ENCODE measurements at places on chromosomes 1 and 21.
A peak's percentile ranks its signal among the peaks of the same experiment; 100 is the strongest.

DNA sequence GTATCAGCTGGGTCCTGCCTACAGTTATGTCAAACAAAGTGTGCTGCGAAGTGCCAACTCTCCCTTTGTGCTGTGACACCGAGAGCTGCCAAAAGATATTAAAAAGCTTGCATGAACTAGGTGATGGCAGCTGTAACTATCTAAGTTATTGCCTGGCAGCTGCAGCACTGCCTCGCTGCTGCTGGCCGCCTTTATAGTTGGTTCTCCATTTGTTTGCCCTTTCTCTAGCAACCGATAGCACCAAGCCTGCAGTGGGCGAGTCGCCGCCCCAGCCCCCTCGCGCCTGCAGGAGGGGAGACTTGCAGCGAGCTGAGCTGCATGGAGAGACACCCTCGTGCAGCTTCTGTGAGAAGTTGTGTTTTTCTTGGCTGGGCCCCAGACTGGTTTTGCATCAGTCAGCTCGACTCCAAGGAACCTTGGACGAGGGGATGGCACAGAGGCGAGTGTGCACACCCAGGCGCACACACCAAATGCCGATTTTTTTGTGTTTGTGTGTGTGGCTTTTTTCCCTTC lies 330.6 kb downstream of the RPS6KC1 start:
- no peak for DNase-seq

DNA sequence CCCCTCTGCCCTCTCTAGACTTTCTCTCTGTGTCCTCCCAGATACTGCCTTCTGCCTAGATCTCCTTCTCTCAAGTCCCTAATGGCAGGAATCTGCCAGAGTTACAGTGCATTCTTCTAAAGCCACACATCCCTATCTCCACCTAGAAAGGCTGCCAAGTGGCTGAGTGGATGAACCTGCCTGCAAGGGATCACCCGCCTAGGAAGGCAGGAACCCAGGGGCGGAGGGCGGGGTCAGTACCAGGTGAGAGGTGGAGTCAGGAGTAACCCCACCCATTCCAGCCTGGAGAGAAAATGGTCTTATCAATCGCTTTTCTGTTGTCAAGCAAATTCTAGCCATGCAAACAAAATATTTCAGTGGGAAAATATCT lies 60.8 kb downstream of the BCAR3 start:
- DNase-seq: no peak

GRCh38 chr1:4380564-4381168 lies 273.7 kb upstream of the AJAP1 start:
- DNase-seq: no peak

- peak; percentile 43 for DNase-seq
These were observed 2.1 kb downstream of the ARHGEF2 start for GRCh38 chr1:155976062-155976912.

DNA sequence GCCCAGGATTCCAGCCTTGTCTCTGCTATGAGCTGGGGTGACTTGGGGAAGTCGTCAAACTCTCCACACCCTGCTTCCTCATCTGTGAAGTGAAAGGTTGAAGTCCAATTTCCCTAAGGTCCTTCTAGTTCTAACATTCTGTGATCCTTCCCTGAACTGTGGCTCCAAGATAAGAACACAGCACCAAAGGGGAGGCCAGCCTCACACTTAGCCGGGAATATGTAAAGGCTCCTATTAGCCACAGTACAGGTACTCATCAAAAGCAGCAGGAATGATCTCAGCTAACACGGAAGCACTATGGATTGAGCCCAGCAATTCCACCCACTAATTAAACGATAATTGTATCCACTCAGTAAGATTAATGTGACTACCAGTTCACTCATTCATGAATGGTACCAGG lies 4.0 kb downstream of the SLC30A10 start:
- no peak for DNase-seq

DNA sequence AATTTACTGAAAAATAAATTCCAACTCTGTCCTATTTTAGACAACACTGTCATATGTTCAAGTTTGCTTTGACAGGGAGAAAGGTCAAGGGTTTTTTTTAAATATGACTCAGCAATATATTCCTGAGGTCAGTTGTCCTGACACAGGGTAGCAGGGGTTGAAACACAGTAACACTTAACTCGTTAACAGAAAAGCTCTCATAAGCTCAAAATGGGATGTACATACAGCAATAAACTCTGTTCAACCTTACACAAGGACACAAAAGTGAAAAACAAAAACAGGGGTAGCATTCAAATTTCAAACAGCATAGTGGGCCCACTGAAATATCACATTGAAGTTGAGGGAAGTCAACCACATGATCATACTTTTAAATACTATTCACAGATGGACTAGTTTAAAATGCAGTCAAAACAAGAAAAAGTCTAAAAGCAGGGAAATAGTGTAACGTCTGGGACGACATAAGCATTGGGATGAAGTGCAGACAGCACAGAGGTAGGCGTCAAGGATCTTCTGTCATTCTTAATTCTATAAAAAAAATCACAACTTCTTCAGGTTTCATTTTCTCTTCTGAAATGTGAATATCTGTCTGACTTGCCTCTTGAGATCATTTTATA lies 89.9 kb downstream of the SLC44A5 start:
- DNase-seq: no peak

DNA sequence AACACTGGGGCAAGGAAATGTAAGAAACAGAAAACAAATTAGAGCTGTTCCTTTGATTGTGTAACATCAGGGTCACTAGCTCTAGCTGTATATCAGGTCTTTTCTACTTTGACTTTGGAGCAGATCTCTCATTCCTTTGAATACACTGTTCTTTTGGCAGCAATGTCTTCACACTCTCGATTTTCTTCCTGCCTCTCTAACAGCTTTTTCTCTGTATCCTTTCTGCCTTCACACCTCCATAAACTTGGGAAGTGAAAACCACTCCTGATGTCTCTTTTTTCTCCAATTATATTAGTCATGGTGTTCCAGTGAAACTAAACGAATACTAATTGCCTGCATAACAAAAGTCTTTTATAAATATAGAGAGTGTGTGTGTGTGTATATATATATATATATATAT lies 1458.0 kb downstream of the NCAM2 start:
- DNase-seq: no peak

GRCh38 chr21:35633501-35633900 lies 426.8 kb downstream of the SETD4 start:
- no peak for DNase-seq

DNA sequence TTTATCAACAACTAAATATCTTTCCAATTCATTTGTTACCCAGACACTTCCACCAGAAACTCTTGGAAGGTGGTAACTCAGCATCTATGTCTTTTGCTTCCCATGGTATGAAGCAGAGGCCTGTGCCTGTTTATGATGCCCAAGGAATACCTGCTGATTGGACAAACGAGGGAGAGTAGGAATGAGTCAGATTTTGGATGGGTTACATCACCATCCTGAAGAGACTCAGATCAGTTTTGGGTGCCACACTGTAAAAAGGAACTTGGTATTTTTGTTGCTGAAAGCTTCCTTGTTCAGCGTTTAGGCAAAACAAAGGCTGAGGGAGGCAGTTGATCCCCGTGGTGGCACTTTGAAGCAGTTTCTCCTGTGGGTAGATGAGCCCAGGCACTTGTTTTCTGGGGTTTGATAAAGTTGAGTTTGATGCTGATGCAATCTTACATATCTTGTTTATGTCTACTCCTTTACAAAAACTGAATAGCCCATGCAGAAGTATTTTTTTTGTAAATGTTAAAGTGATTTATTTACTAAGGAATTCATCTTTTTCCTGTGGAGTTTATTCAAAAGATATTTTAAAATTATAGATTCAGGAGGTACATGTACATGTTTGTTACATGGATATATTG lies 26.7 kb upstream of the CYP4X1 start:
- DNase-seq: no peak

- DNase-seq: no peak
These were observed 174.1 kb upstream of the EDN2 start for GRCh38 chr1:41658431-41659158.

- DNase-seq: no peak
These were observed 209.9 kb upstream of the DEPDC1 start for GRCh38 chr1:68706639-68707317.

DNA sequence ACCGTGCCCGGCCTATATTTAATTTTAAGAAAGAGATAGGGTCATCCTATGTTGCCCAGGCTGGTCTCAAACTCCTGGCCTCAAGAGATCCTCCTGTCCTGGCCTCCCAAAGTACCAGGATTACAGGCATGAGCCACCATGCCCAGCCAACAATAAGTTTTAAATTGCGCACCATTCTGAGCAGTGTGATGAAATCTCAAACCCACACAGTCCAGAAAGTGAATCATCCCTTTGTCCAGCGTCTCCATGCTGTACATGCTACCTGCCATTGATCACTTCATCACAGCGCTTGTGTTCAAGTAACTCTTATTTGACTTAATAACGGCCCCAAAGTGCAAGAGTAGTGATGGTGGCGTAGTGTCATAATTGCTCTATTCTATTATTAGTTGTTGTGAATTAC lies 75.4 kb downstream of the APP start:
- DNase-seq: no peak

DNA sequence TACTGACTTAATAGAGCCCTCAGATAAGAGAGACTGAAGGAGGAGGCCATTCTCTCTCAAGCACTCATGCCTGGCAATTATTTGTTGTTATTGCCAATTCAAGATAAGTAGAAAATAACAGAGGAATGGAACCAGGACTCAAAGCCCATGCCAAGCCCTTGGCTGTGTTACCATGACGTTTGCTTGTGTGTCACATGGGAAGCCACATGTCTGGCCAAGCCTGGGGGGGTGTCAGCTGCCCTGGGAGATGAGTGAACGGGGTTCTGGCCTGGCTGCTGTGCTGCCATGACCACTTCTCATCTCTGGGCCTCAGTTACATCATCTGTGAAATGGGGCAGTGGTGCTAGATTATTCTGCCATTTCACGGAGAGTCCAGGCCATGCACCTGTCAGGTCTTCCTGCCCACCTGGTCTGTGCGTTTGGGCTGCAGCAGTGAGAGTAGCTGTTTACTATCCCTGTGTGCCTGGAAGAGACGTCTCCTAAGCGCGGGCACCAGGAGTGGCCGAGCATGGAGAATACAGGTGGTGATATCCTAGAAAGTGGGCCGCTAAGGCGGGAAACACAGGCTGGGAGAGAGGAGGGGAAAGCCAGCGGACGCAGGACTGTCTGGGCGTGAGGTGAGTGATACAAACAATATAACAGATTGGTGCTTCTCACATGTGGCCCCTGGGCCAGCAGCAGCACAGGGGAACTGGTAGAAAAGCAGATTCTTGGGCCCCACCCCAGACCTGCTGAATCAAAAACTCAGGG lies 67.8 kb downstream of the MAN1C1 start:
- DNase-seq: no peak

GRCh38 chr1:228933753-228934152 lies 198.5 kb downstream of the RHOU start:
- DNase-seq: no peak

DNA sequence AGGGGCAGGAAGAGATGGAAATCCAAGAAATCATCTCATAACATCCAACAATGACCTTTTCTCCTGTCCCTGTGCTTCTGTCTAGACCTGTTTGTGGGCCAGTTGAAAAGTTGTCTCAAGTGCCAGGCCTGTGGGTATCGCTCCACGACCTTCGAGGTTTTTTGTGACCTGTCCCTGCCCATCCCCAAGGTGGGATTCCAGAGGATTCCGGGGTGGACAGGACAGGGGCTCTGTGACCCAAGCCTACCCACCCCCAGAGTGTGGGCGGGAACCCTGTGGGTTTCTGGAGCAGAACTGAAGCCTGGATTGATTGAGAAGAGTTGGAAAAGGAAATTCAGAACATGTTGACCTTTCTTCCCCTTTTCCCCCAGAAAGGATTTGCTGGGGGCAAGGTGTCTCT lies 2.4 kb upstream of the PPOX start:
- DNase-seq: no peak

DNA sequence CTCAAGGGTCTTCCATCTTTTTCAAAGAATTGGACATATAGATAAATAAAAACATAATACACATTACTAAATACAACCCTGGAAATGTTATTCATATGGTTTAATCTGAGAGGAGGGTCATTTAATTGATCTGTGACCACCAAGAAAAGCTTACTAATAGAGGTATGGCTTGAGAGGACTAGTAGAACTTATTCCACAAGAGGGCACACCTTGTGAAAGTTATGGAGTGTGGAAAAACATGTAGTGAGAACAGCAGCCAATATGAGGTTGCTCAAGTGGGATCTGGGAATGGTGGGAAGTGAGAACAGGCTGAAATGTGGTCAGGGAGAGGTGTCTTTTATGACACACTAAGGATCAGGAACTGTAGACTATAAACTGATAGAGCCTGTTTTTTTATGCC lies 973.5 kb upstream of the B3GALT2 start:
- no peak for DNase-seq

- DNase-seq: no peak
These were observed 12.0 kb downstream of the CREG1 start for GRCh38 chr1:167541610-167542009.

DNA sequence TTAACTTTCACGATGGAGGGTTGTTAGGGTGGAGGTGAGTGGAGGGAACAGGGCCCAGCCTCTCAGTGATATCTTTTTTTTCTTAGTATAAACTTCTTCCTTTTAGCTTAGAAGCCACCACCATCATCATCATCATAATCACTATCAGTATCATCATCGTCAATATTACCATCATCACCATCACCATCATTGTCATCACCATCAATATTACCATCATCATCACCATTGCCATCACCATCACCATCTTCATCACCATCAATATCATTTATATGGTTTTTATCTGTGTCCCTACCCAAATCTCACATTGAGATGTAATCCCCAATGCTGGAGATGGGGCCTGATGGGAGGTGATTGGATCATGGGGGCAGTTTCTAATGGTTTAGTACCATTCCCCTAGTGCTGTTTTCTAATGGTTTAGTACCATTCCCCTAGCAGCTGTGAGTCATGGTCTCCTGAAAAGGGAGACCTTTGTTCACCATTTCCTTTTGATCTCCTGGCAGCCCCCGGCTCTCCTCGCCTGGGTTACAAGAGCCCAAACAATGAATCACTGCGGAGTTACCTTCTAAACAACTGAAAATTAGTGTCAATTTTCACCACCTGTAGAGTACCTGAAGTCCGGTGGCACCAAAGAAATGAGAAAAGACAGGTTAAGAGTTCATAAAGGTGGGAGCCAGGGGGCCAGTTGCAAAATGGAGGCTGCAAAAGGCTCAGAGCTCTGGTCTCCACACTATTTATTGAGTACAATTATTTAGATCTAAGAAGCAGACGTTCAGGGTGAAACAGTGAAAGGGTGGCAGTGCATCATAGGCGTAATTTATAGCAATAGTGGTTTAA lies 3.1 kb upstream of the PLA2G2E start:
- no peak for DNase-seq

GRCh38 chr1:170424346-170424745 lies 107.6 kb upstream of the GORAB start:
- no peak for DNase-seq

- no peak for DNase-seq
These were observed 239.3 kb downstream of the ASTN1 start for GRCh38 chr1:176925223-176925622.

DNA sequence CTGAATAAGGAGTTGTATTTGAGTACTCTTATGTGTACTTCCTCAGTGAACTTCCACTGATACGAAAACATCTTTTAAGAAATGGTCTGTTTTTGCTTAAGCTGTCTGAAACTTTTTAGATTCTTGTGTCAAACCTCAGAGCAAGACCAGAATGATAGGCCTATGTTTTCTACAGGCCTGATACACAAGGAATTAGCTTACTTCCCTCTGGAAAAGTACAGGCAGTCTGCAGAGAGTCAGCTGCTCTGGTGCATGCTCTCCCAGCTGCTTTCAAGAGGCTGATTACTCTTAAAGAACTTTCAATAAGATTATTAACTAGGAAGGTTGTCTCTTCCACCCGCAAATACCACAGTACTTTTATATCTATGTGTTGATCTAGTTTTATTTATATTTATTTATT lies 9.5 kb downstream of the SNX27 start:
- DNase-seq: no peak

- DNase-seq: no peak
These were observed 716 bp upstream of the MTARC1 start for GRCh38 chr1:220786057-220786336.

- no peak for DNase-seq
These were observed 123.7 kb downstream of the ACTL8 start for GRCh38 chr1:17878837-17879236.
